Colonic mucosa (tissue), 4 donors: ENCODE measurements at places on chromosomes 12 and 14. TPM values are rescaled to one million over a fixed set of nuclear protein-coding genes. Genes with fewer than 3 reads are reported as not detected.

PRICKLE1 gene
- total RNA-seq = 2.9 TPM

DNA sequence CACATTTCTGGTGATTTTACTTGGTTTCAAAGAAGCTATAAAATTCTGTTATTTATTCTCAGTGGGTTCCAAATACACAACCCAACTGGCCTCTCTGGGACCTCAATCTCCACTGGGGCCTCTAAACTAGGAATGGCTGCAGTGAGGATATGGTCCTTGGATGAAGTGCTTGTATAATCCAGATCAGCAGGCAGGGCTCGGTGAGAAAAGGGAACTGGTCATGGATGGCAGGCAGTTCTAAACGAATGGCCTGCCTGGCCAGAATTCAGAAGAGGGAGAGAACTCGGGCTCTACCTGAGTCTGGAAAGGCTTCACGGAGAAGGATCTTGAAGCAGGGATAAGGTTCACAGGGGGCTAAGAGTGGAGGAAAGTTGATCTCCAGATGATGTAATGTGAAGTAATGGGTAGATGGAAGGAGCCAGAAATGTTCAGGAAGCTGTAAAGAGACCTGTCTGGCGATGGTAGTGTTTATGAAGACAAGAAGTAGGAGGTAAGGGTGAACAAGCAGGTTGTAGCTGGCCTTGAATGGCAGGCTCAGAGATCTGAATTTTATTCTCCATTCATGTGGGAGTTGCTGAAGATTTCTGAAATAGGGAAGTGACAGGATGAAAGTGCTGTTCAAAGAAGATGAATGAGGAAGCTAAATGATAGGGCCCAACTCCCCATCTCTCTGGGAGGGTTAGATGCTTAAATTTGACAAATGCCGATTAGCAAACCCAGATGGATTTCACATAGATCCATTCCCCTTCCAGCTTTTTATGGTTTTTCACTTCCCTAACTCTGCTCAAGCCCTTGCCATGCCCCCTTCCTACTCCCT, 31.5 kb upstream of the ANO6 start:
- no peak for DNase-seq

DNA sequence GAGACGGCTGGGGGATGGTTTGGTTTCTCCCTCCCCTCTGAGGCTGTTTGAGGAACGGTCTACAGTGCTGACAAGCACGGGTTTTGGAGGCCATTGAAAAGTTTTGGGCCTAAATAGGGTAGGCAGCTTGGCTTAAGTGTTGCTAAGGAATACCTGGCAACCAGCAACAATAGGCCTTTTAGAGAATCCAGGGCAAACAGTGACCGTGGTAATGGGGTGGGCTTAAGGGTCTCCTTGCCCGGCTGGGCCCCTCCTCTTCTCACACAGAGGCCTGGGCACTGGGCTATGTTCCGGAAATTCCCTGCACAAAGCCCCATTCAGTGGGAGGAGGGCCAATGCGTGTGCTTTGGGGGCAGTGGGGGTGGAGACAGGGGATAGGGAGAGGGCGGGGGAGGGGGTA, 55.4 kb downstream of the ASCL1 start:
- no peak for DNase-seq

- no peak for DNase-seq
These were observed 17.1 kb upstream of the PUS1 start for GRCh38 chr12:131911851-131912477.
